Pancreas (tissue), 10 donors: ENCODE measurements at places on chromosomes 11 and 22. TPM values are rescaled to one million over a fixed set of nuclear protein-coding genes. Genes with fewer than 3 reads are reported as not detected.

GRCh38 chr11:46505741-46506482 lies 87.9 kb downstream of the AMBRA1 start:
- H3K4me1 ChIP-seq: no peaks in the 10 kb centered on the region
- no peaks in the 10 kb centered on the region for H3K27me3 ChIP-seq
- no peaks in the 10 kb centered on the region for H3K36me3 ChIP-seq
- DNase-seq: no peak
- no peak overlapping the region for H3K4me3 ChIP-seq

- no peak for DNase-seq
- H3K4me3 ChIP-seq: no peak overlapping the region
- H3K27ac ChIP-seq: peak overlapping the region; percentile 15
- H3K4me1 ChIP-seq: no peaks in the 10 kb centered on the region
- no peaks in the 10 kb centered on the region for H3K27me3 ChIP-seq
Observed at GRCh38 chr11:60314635-60315321, 12.3 kb upstream of the MS4A6E start.

GRCh38 chr11:121539000-121539399 lies 86.2 kb upstream of the SORL1-AS1 start:
- no peaks in the 10 kb centered on the region for H3K36me3 ChIP-seq
- no peak overlapping the region for H3K27ac ChIP-seq
- H3K4me1 ChIP-seq: no peaks in the 10 kb centered on the region
- H3K4me3 ChIP-seq: no peak overlapping the region
- DNase-seq: no peak
- H3K27me3 ChIP-seq: no peaks in the 10 kb centered on the region

- no peak overlapping the region for H3K27ac ChIP-seq
- no peaks in the 10 kb centered on the region for H3K27me3 ChIP-seq
- no peak for DNase-seq
- H3K4me3 ChIP-seq: no peak overlapping the region
- H3K4me1 ChIP-seq: no peaks in the 10 kb centered on the region
Observed at GRCh38 chr11:31026315-31026714, 343.2 kb downstream of the DCDC1 start.

GRCh38 chr22:23122216-23122957 lies 19.4 kb downstream of the RSPH14 start:
- H3K36me3 ChIP-seq: no peaks in the 10 kb centered on the region
- H3K4me3 ChIP-seq: no peak overlapping the region
- no peaks in the 10 kb centered on the region for H3K4me1 ChIP-seq
- H3K27ac ChIP-seq: no peak overlapping the region

DNA sequence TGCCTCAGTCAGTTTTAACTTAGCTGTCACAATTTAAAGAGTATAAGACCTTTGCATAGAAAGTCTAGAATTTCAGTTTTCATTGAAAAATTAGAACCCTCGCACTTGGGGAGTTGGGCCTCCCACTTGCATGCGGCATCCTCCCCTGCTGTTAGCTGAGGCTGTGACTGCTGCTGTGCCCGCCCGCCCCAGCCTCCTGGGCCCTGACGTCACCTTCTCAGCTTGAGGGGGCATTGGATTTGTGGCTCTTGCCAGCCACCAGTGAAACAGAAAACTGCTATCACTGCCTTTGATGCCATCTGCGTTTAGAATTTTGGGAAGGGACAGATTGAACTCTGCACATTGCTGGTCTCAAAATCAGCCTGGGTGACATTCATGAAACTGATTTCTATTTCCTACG lies 108.7 kb downstream of the CTTN start:
- no peak overlapping the region for H3K27ac ChIP-seq
- no peak for DNase-seq
- H3K4me1 ChIP-seq: no peaks in the 10 kb centered on the region
- H3K4me3 ChIP-seq: no peak overlapping the region
- H3K27me3 ChIP-seq: no peaks in the 10 kb centered on the region
- no peaks in the 10 kb centered on the region for H3K36me3 ChIP-seq

DNA sequence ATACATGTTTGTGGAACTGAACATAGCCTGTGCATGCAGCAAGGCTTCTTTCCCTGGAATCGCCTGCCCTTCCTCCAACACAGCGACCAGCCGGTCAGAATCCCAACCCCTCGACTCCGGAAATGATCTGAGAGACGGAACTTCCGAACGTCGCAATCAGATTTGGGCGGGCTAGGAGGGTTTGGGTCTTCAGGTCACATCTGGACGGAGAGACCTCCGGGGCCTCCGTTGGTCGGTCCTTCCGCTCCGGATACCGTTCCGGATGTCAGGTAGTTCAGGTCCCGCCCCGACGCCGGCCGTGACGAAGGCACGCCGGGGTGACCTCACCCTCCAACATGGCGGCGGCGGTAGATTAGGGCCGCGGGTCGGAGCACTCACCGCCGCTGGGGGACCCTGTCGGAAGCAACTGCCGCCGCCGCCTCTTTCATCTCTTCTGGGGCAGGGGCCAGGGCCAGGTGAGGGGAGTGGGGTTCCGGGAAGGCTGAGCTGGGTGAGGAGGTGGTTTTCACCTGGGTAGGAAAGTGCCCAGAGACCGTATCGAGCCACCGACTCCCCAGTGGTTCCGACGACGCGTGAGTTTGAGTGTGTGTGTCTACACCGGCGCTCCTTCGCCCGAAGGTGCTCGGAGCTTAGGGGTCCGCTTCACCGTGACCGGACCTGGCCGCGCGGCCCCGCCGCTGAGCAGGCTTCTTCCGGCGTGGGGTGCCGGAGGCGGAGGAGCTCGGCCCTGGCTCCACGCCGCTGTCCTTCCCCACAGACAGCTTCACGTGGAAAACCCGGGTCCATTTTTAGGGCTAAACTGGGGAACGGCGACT lies at the start of gene BCL2L13:
BCL2L13 (plus strand) TSS at position 326 of the 815 bp plus-strand sequence. CDS start 16,955 bp downstream, outside the sequence.
- peak within 1 kb of the TSS; percentile 98 for H3K27ac ChIP-seq
- no peaks in the 10 kb centered on the region for H3K4me1 ChIP-seq
- no peaks in the 10 kb centered on the region for H3K36me3 ChIP-seq

- no peak overlapping the region for H3K4me3 ChIP-seq
- H3K27ac ChIP-seq: no peak overlapping the region
- no peaks in the 10 kb centered on the region for H3K36me3 ChIP-seq
- no peaks in the 10 kb centered on the region for H3K4me1 ChIP-seq
Observed at GRCh38 chr22:36783743-36784142, 7.8 kb upstream of the IFT27 start.

- peaks cover 13% of the 10 kb centered on the region for H3K4me1 ChIP-seq
- peak overlapping the region; percentile 82 for H3K27ac ChIP-seq
- DNase-seq: peak; percentile 55
- H3K27me3 ChIP-seq: no peaks in the 10 kb centered on the region
- H3K36me3 ChIP-seq: no peaks in the 10 kb centered on the region
Observed at GRCh38 chr22:50481045-50481439, 301 bp upstream of the ADM2 start.

GRCh38 chr22:35840302-35840739 lies 122.6 kb downstream of the APOL5 start:
- H3K27me3 ChIP-seq: no peaks in the 10 kb centered on the region
- no peak overlapping the region for H3K27ac ChIP-seq
- DNase-seq: peak; percentile 87
- peak overlapping the region; percentile 44 for H3K4me3 ChIP-seq
- H3K4me1 ChIP-seq: peaks cover 31% of the 10 kb centered on the region
- H3K36me3 ChIP-seq: no peaks in the 10 kb centered on the region

DNA sequence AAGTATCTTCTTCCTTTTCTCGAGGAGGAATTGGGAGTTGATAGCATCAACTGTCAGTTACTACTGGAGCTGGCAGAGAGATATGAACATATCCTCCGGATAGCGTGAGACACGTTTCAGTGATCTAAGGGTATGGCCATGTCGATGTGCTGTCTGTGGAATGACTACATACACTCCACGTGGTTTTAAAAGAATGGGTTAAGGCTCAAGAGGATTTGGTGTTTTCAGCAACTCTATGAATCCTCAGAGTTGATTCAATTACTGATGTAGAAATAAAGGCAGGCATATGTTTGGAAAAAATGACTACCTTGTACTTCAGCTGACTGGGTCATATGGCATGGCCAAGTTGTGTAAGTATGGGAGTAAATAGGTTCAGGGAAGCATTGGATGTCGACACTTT lies 22.9 kb downstream of the MMP13 start:
- DNase-seq: no peak
- no peak overlapping the region for H3K27ac ChIP-seq
- H3K27me3 ChIP-seq: no peaks in the 10 kb centered on the region

- H3K4me3 ChIP-seq: peak overlapping the region; percentile 7
- no peak for DNase-seq
- no peaks in the 10 kb centered on the region for H3K27me3 ChIP-seq
- H3K27ac ChIP-seq: no peak overlapping the region
- H3K4me1 ChIP-seq: no peaks in the 10 kb centered on the region
Observed at GRCh38 chr11:121453589-121454299, 977 bp upstream of the SORL1-AS1 start.

- no peak overlapping the region for H3K4me3 ChIP-seq
- no peaks in the 10 kb centered on the region for H3K4me1 ChIP-seq
- H3K36me3 ChIP-seq: no peaks in the 10 kb centered on the region
- no peak overlapping the region for H3K27ac ChIP-seq
Observed at GRCh38 chr11:1727096-1727690, 23.2 kb downstream of the IFITM10 start.

SEC14L6 gene
- 1.8 TPM for total RNA-seq

LRRC32 gene
- total RNA-seq: 9.6 TPM

OSM gene
- total RNA-seq: 0.16 TPM

SCGB1C1 gene
- total RNA-seq: not detected

RAB39A gene
- 1.0 TPM for total RNA-seq

LARGE1 gene
- total RNA-seq: 9.7 TPM

CLTCL1 gene
- total RNA-seq: 1.7 TPM

RIC3 gene
- total RNA-seq: 18.5 TPM

TRIM51 gene
- total RNA-seq: not detected

CEP126 gene
- 0.98 TPM for total RNA-seq

AMPD3 gene
- total RNA-seq: 3.8 TPM

MN1 gene
- total RNA-seq: 2.0 TPM
